ENCODE measurements at places on chromosomes 5 and 9. TPM values are rescaled to one million over a fixed set of nuclear protein-coding genes. Genes with fewer than 3 reads are reported as not detected.

Gene APBB3
- 2.8 TPM for total RNA-seq

Gene PCDHB10
- 4.5 TPM for total RNA-seq

Gene TCF7
- 1.5 TPM for total RNA-seq

Gene WHRN
- 0.37 TPM for total RNA-seq

Gene ZNF474
- 0.06 TPM for total RNA-seq

Gene ENTREP1
- total RNA-seq: 0.08 TPM

Gene PCDHB6
- 3.6 TPM for total RNA-seq

Gene ARSI
- total RNA-seq: not detected

Gene PCDHGA4
- total RNA-seq: 0.74 TPM

Gene SPINK9
- total RNA-seq: not detected

Gene OCLN
- 2.9 TPM for total RNA-seq

Gene PCDHB12
- 5.6 TPM for total RNA-seq

Gene INSYN2B
- 3.1 TPM for total RNA-seq

Data from H4 (cell line).